D341Med (cell line): ENCODE measurements at places on chromosomes 4 and X.

DNA sequence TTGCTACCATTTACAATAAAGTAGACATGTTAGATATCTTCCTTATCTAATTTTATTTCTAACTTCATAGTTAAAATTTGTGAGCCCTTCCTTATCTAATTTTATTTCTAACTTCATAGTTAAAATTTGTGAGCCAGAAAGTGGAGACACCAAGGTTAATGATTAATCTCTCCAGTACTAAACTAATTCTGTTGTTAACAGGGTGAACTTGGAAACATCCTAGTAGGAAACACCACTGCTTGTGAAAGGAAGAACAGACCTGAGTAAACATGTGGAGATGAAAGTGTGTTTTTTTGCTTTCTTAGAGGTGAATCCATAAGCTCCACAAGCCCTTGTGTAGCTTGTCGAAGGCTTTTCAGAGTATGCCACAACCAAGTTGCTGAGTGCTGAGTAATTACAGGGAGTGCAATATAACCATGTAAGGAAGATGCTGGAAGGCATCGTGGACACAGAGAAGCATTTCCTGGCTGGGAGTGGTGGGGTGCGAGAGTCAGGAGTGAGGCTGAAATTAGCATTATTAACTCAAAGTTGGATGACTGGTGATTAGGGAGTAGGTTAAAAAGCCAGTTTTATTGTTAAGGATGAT lies 118.6 kb upstream of the NEIL3 start:
- DNase-seq, result no peak

- DNase-seq, result no peak
These were observed 40.8 kb upstream of the LEF1 start for GRCh38 chr4:108209489-108209888.

DNA sequence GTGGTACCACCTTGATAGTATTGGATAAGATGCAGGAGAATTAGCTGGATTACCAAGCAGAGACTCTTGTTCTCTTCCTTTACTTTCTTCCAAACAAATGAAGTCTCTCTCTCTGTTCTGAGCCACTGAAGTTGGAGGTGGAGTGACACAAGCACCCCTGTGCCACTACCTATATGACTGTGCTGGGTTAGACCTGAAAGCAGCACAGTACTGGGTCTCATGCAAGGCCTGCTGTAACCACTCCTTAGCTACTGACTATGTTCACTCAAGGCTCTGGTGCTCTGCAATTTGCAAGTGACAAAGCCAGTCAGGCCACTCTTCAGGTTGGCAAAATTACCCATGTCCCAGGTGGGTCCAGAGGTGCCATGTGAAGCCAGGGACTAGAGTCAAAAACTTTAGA lies 389.6 kb upstream of the MAOA start:
- no peak for DNase-seq

DNA sequence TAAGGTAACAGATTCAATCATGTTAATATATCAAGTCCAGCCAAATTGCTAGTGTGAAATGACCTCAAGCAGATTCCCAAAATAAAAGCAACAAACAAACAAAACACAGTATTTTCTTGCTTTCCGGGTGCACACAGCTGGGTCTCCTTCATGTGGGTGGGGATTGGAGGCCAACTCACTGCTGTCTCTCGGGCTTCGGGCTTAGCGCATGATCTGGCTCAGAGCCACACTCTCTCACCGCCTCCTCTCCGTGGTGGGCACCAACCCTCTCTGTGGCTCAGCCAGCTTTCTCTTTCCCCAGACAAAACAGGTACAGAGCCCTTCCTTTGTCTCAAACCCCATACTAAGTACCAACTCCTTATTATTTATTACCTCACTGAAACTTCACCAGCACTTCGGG lies 2.9 kb upstream of the REELD1 start:
- DNase-seq, result no peak

- no peak for DNase-seq
These were observed 756.3 kb downstream of the CCSER1 start for GRCh38 chr4:90883519-90883918.

- DNase-seq, result no peak
These were observed 75.7 kb upstream of the RAP2C start for GRCh38 chrX:132294776-132295495.
